ENCODE measurements at places on chromosomes 3 and 15.

GRCh38 chr3:55770077-55770476 lies 283.0 kb upstream of the WNT5A start:
- no peak for DNase-seq

DNA sequence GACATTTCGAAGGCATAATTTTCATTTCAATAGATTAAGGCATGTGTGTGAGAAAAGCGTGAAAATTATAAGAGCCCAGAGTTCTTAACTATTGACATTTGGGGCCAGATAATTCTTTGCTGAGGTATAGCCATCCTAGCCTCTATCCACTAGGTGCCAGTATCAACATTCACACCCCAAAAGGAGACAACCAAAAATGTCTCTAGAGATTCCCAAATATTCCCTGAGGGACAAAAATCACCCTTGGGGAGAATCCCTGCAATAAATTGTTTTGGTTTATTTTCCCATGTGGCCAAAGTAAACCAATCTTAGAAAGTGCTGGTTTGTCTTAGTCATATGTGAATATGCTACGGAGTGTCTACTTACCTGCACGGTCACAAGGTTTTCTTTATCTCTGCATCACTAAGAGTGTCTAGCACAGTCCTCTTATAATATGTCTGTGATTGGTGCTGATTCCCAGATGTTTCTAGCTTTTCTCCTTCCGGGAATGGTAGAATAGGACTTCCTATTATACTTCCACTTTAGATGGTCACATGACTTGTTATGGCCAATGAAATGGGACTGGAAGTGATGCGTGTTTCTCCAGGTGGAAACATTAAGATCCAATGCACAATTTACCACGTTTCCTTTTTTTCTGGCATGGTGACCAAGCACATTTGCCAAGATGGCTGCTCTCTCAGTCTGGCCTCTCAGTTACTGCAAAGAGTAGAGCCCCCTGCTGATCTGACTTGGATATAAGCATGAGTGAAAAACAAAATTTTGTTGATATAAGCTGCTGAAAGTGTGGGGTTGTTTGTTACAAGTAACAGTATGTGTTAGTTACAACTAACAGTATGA lies 8.0 kb upstream of the KBTBD8 start:
- peak; percentile 8 for DNase-seq

DNA sequence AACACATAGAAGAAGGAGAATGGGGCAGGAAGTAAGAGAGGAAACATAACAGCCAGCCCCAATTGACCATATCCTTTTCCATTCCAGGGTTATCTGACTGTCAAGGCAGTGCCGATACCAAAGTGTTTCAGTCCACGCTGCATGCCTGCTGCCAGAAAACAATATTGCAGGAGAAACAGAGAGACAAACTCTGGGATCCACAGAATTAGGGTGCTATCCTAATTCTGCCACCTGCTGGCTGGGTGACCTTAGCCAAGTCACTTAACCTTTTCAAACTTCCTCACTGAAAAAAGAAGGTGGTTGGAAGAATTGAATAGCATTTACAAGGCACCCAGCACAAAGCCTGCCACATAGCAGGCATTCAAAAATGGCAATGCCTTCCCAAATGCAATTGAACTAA lies 32.0 kb downstream of the GLB1 start:
- no peak for DNase-seq

- DNase-seq, result no peak
Observed at GRCh38 chr3:13599887-13600450, 51.0 kb downstream of the FBLN2 start.

DNA sequence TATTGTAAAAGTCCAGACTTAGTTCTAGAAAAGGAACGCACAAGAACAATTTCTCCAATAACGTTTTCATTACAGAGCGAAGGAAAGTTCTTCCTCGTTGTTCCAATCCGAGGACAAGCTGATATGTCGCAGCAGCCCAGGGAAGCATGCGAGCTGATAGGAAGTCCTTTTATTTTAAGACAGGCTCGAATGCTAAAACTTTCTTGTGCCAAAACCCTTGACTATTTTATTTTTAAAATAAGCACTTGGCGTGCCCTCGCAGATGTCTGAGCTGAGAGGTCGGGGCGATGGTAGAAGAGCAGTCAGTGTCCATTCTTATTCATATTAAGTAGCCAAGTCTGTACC lies 433 bp upstream of the MITF start:
- DNase-seq, result no peak

All from NCI-H524 (cell line).